ENCODE measurements at places on chromosomes 3 and 15.

- DNase-seq, result peak; percentile 82
Observed at GRCh38 chr3:49469037-49469935, 781 bp upstream of the DAG1 start.

GRCh38 chr3:2512881-2513280 is 414.2 kb downstream of the CNTN4 start:
- no peak for DNase-seq

DNA sequence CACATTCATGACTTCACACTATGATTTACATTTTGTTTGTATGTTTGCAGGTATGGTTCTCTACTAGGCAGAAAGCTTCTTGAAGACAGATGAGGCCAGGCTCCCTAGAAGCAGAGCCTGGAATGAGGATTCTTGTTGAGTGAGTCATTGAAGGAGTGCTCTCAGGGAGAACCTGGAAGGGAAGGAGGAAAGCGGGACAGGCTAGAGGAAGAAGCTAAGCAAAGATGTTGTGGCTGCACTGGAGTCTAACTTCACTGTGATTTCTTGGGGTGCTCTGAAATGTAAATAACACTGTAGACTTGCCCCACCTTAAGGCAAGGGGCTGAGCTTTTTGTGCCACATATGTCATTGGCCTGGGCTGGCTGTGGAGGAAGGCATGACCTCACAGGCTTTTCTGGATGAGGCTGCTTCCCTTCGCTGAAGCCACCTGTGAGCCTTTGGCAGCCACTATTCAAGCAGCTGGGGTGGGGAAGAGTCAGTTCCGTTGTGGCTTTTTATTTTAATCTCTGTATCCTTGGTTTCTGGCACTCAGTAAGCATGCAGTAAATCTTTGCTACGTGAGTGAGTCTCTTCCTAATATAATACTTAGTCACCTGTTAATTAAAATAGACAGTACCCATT is 307.3 kb downstream of the SV2B start:
- DNase-seq, result no peak

- DNase-seq, result no peak
Observed at GRCh38 chr3:120449251-120449650, 1.5 kb downstream of the FSTL1 start.

DNA sequence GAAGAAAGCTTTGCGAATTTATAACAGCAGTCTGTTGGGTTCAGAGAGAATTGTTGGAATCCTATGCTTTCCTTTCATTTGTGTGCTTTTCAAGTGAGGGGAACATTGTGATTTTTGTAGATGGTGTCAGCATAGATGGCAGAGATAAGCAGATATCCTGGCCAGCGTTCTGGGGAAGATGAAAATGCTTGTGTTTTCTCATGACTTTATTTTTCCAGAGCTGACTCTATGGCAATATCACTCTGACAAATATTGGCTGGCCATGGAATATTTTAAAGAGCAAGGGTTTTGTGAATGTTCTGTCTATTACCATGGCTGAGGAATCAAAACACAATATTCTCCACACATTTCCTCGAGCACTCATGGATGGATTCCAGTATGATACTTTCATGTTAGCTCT is 108.8 kb downstream of the MITF start:
- DNase-seq, result no peak

GRCh38 chr15:55197719-55198118 is 978 bp upstream of the RSL24D1 start:
- DNase-seq, result no peak

DNA sequence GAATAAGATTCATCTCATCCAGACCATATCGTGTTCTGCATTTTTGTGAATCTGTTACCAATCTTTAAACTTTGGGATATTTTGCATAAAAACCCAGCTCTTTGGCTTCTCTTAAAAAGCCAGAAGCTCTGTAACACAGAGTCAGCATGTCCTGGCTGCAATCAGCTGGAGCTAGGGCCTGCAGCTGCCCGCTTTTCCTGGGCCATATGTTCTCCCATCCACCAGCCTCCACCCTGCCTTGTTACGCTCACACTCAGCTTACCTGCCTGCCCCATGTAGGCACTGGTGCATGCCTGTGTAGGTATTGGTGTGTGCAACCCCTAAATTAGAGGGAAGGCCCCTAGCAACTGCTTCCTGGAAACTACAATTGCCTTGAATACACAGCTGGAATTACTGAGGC is 48.2 kb downstream of the CRYGS start:
- DNase-seq, result no peak

DNA sequence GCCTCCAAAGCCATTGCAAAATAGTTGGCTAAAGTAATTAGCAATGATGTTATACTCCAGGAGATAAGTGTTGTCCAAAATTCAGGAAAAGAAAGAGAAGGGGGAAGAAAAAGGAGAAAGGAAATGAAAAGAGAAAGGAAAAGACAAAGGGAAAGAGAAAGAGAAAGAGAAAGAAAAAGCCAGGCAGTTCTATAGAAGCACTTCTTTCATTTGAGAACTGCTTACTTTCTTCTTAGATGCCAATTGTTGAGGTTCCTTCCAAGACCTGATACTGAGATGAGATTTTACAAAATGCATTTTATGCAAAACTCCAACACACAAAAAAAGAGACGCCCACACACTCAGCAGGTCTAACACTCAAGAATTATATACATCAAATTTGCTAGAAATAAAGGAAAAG is 298.4 kb downstream of the KCNH8 start:
- DNase-seq, result no peak

- DNase-seq, result no peak
Observed at GRCh38 chr3:124345845-124346244, 353.9 kb upstream of the ROPN1 start.

- DNase-seq, result no peak
Observed at GRCh38 chr3:55488398-55489055, 1.4 kb upstream of the WNT5A start.

DNA sequence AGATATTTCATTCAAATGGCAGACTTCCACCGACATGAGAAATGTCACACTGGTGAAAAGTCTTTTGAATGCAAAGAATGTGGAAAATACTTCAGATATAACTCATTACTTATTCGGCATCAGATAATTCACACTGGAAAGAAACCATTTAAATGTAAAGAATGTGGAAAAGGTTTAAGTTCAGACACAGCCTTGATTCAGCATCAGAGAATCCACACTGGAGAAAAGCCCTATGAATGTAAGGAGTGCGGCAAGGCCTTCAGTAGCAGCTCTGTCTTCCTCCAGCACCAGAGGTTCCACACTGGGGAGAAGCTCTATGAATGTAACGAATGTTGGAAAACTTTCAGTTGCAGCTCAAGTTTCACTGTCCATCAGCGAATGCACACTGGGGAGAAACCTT is 8.6 kb upstream of the ZNF621 start:
- no peak for DNase-seq

- no peak for DNase-seq
Observed at GRCh38 chr3:187759601-187760000, 14.3 kb upstream of the BCL6 start.

DNA sequence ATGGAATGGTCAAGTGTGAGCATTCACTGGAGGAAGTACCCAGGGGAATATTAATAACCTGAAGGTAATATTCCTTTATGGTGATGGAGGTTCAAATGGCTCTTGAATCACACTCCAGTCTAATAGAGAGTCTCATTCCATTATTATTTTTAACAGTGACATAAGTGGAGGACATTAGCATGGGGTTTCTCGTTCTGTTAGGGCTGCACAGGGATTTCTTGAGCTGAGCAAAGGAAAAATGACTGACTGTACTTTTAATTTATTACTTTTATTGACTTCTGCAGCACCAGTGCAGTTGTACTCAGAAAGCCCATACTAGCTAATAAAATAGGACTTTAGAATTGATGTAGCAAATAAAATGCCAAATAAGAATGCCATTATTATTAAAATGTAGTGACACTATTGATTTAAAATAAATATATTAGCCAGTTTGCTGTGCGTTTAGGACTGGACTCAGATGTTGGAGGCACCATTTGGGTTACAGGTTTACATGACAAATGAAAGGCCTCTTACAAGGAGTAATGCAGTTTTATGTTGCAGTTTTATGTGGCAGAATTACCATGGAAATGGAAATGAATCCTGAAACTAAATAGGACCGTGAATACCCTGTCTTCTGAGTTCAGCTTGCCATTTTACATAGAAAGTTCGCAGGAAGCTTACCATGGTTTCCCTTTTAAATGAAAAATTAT is 705.1 kb upstream of the GRM7 start:
- DNase-seq, result no peak

- DNase-seq, result no peak
Observed at GRCh38 chr3:169475576-169475975, 187.9 kb downstream of the MECOM start.

DNA sequence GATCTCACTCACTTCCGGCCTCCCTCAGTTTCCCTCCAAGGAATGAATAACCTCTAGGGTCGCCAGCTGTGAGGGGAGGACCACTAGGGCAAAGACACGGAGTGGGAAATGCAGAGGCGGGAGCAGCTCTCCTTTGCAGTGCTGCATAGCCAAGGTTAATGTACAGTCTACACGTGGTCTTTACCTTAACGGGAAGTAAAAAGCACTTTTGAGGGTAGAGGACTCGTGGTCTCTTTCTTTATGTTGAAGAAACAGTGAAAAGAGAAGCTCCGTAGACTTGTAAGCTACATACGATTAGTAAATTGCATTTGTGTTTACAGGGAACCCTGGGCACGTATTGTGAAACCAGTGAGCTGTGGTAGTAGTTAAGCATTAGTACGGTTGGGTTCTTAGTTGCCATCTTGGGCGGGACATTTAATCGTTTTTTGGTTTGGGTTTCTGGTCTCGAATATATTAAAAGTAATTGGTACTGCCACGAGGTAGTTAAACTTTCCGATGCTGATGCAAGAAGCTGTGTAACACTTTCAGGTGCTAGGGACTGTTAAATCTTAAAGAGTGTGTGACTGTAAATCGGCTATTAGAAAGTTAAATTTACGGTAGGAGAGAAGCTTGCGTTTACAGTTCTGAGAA is 828 bp downstream of the U2SURP start:
- DNase-seq, result no peak

DNA sequence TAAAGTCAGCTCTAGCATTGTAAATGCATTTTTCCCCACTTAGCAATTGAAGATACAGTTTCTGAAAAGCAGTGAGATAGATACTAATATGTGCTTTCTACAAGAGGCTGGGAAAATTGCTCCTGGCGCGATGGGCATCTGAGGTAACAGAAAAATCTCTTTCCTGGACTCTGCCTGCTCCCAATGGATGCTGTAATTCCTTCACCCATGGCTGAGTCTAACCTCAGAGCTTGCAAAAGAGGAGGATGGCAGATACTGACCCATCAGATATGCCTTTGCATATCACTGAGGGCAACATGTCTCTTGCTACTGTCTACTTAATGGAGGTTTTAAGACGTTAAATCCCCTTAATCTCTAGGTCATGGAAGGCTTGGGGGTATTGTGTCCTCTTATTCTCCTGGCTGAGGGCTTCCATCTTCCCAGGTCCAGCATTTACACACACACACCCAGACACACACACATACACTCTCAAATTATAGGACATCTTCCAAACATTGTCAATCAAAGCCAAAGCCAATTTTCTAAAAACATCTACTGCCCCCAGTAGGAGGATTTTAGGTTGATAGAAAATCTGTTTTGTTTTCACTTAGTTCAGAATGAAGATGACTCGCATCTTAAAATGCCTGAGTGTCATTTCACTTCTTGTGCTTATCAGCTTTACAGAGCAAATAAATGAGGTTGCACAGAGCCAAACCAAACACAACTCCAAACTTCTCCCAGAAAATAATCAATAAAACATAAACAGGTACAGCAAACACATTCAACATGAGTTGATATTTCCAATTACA is 2.4 kb downstream of the TRPM1 start:
- DNase-seq, result no peak

GRCh38 chr3:178705925-178706324 is 169.7 kb downstream of the KCNMB2 start:
- DNase-seq, result no peak

GRCh38 chr15:74782259-74783071 is 585 bp downstream of the CSK start:
- DNase-seq, result no peak

DNA sequence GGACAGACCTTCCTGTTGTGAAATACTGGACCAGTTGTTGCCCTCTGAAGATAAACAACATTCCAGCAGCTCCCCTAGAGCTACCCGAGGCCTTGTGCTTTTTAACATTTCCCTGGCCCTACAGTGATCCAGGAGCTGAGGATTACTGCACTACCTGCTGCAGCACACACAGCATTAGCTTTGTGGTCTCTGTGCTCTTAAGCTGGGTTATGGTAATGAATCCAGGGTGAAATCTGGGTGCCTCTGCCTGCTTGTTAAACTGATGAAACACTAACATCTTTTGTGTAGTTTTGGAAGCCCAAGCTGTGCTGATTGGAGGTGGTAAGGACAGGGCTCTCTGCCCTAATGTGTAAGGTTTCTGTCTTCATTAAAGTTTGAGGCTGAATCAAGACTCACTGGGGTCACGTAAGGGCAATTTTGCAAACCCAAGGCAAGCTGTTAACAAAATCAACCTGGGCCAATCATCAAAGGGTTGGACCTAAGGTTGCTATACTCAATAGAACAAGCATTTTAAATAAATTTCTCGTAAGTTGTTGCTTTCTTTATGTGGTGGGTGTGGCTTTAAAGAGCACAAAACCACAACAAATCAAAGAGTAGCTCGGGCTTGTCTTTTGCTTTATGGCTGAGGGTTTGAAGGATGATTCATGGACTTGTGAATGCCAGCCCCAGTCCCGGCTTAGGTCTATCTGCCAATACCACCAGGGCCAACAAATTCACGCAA is 183.9 kb downstream of the TPRG1 start:
- DNase-seq, result no peak

DNA sequence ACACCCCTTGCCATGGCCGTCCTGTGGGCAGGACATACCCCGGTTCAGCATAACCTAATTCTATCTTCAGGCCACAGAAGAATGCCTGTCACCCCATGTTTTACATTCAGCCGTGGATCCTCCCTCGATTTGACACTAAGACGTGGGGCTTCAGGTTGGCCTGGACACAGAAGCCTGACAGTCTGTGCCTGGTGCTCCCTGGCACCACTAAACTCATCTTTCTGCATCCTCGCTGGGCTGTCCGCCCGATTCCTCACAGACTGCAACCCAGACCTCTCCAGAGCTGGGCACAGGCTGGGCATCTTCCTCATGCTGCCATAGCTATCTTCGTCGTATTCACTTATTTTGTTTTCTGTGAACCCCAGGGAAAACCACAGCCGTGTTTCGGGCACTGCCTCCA is 117.8 kb upstream of the IQSEC1 start:
- no peak for DNase-seq

- no peak for DNase-seq
Observed at GRCh38 chr3:71226565-71227269, 356.8 kb downstream of the FOXP1 start.

DNA sequence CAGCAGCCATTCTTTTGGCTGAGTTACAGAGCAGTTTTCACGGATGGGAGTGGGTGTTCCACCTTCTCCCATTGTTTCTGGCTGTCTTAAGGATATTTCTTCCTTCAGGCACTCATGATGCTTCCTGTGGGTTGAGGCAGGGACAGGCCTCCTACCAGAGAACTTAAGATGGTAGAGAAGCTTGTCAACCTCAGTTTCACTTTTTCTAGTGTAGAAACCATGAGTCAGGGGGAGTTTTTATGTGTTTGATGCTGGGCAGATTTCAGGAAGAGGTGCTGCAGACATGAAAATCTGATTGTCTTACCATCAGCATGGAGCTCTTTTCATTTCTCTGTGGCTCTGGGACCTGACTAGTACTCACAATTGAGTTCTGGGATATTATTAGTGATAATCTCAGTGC is 48.7 kb upstream of the VEPH1 start:
- no peak for DNase-seq

- no peak for DNase-seq
Observed at GRCh38 chr3:134004841-134005240, 24.9 kb downstream of the SLCO2A1 start.
